ENCODE measurements at places on chromosomes 1 and 21. TPM values are rescaled to one million over a fixed set of nuclear protein-coding genes. Genes with fewer than 3 reads are reported as not detected.

Gene ATP6V1G3
- not detected for total RNA-seq

Gene DYNLT4
- total RNA-seq, result 1.5 TPM

Gene OR6K3
- total RNA-seq, result not detected

Gene TSPAN1
- 0.34 TPM for total RNA-seq

Gene ASCL5
- total RNA-seq, result 0.16 TPM

Gene PTBP2
- 14.3 TPM for total RNA-seq

Gene OR14I1
- total RNA-seq, result not detected

Gene RALGPS2
- 16.5 TPM for total RNA-seq

Gene AMY2A
- total RNA-seq, result not detected

Gene AK5
- 4.4 TPM for total RNA-seq

Gene VPS13D
- total RNA-seq, result 36.0 TPM

Gene FABP3
- not detected for total RNA-seq

Gene B3GALT6
- 13.6 TPM for total RNA-seq

Gene FCN3
- total RNA-seq, result not detected

- peak; percentile 4 for DNase-seq
- H3K4me1 ChIP-seq, result no peaks in the 10 kb centered on the region
- H3K27ac ChIP-seq, result peak overlapping the region; percentile 17
- no peaks in the 10 kb centered on the region for H3K27me3 ChIP-seq
These were observed 115.5 kb upstream of the NCAM2 start for GRCh38 chr21:20882462-20883407.

GRCh38 chr21:15034126-15034853 lies 30.5 kb downstream of the NRIP1 start:
- H3K27ac ChIP-seq, result peak overlapping the region; percentile 60
- H3K4me1 ChIP-seq, result peaks cover 33% of the 10 kb centered on the region
- no peaks in the 10 kb centered on the region for H3K36me3 ChIP-seq
- no peak for DNase-seq
- peak overlapping the region; percentile 64 for H3K4me3 ChIP-seq

- no peaks in the 10 kb centered on the region for H3K27me3 ChIP-seq
- no peak overlapping the region for H3K4me3 ChIP-seq
- H3K4me1 ChIP-seq, result no peaks in the 10 kb centered on the region
- no peaks in the 10 kb centered on the region for H3K36me3 ChIP-seq
These were observed 8.8 kb upstream of the CDCP2 start for GRCh38 chr1:54161495-54162168.

DNA sequence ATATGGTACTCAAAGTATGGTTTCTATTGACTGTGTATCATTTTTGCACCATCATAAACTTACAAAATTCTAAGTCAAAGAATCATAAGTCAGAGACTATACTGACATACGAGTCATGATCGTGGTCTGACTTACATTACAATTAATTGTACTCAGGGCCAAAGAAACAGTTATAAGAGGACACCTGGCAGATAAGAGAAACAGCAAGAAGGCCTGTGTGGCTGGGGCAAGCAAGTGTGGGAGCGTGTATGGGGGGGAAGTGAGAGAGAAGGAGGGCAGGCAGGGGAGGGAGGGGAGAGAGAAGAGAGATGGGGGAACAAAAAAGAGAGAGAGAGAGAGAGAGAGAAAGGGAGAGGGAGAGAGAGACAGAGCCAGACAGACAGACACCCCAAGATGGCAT lies 70.9 kb downstream of the RERE start:
- peaks cover 23% of the 10 kb centered on the region for H3K4me1 ChIP-seq
- no peak overlapping the region for H3K4me3 ChIP-seq
- no peak overlapping the region for H3K27ac ChIP-seq

DNA sequence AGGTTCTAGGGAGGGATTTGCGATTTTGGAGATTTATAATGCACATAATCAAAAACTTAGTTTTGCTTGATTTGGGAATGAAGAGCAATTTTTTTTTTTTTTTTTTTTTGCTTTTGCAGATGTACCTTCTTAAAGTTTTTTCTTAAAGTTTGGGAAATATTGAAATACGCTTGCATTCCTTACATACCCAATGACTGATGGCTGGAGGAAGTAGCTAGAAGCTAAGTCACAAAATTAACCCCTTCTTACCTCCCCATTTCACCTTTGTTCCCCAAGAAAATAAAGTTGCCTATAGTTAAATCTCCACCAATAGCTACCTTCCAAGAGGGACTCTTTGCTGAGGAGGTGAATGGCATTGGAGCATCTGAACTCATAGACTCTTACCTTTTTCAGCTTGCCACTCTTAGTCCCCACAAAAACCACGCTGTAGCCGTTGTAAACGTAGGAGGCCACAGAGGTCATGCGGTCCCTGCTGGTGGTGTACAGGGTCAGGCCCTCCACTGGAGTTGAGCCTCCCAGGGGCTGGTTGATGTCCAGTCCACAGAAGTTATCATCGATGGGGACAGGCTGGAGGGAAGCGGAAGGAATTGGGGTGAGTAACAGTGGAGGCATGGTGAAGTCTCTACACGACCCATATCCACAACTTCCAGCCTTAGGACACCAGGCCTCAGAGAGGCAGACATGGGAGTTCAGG lies 34.1 kb downstream of the PLXNA2 start:
- H3K4me1 ChIP-seq, result no peaks in the 10 kb centered on the region
- DNase-seq, result no peak
- no peak overlapping the region for H3K27ac ChIP-seq

- peaks cover 10% of the 10 kb centered on the region for H3K36me3 ChIP-seq
- DNase-seq, result no peak
- H3K27me3 ChIP-seq, result no peaks in the 10 kb centered on the region
- no peak overlapping the region for H3K4me3 ChIP-seq
These were observed 8.2 kb upstream of the CDK11A start for GRCh38 chr1:1732381-1732780.

DNA sequence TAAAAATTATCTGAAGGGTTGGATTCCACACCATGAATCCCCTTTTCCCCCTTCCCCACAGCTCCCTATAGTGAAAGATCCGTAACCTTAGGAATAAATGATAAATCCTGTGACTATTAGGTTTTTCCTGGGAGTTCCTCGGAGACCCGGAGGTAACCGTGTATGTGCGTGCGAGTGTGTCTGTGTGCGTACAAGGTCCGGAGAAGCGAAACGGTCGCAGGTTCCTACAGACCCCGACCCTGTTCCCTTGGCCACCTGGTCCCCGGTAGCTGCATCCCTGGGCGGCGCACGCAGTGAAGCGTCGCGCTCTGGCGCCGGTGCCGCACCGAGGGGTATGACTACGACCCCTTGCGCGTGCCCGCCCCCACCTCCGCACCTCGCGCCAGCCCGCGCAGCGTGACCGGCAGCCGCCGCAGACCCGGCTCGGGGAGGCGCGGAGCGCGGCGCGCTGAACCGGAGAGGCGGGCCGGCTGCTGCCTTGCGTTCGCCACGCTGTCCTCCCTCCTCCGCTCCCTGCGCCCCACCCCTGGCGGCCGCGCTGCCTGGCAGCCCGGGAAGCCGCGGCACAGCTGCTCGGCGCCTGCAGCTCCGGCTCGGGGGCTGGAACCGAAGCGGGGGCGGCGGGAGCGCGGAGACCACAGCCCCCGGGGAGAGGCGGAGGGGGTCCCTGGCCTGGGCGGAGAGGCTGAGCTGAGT lies at the start of gene AK5:
Gene AK5 (plus strand): TSS at position 529 of the 696 bp plus-strand sequence. CDS start 295 bp downstream, outside the sequence.
- peaks cover 30% of the 10 kb centered on the region for H3K4me1 ChIP-seq
- no peaks in the 10 kb centered on the region for H3K27me3 ChIP-seq
- H3K4me3 ChIP-seq, result peak within 1 kb of the TSS; percentile 85
- peak within 1 kb of the TSS; percentile 74 for H3K27ac ChIP-seq
- H3K36me3 ChIP-seq, result no peaks in the 10 kb centered on the region

DNA sequence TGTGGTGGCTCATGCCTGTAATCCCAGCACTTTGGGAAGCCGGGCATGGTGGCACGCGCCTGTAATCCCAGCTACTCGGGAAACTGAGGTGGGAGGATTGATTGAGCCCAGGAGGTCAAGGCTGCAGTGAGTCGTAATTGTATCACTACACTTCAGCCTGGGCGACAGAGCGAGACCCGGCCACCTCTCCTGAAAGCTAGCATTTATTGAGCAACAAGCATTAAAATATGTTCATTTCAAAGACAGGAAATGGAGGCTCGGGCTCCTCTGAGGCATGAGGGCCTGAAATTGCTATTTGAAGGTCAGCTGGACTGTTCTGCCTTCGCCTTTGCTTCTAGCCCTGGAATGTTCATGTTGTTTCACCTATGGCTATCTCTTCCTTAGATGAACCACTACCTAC lies 34.5 kb downstream of the SPATA21 start:
- no peaks in the 10 kb centered on the region for H3K4me1 ChIP-seq
- no peak overlapping the region for H3K27ac ChIP-seq
- DNase-seq, result no peak
- H3K36me3 ChIP-seq, result no peaks in the 10 kb centered on the region

GRCh38 chr1:28592321-28593071 lies 431 bp downstream of the RAB42 start:
- H3K27ac ChIP-seq, result no peak overlapping the region
- H3K27me3 ChIP-seq, result no peaks in the 10 kb centered on the region
- H3K36me3 ChIP-seq, result no peaks in the 10 kb centered on the region
- peak overlapping the region; percentile 71 for H3K4me3 ChIP-seq

DNA sequence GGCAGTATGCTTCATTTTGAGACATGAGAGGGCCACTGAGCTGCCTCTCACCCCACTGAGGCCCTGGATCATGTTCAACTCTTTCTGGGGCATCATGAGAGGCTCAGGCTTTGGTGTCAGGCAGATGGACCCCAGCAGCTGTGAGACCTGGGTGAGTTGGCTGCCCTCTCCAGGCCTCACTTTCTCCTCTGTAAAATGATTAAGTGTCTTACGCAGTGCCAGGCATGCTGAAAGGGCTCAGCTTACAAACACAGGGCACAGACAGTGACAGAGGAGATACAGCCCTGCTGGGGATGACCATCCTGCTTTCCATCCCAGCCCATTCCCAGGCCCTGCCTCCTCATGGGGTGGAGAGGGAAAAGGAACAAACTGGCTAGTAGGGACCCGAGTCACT lies 387.4 kb downstream of the MATN1 start:
- no peak overlapping the region for H3K4me3 ChIP-seq
- no peak for DNase-seq
- no peaks in the 10 kb centered on the region for H3K36me3 ChIP-seq

- peaks cover 14% of the 10 kb centered on the region for H3K36me3 ChIP-seq
- no peak overlapping the region for H3K4me3 ChIP-seq
- no peaks in the 10 kb centered on the region for H3K27me3 ChIP-seq
These were observed 16.6 kb downstream of the TSNAX start for GRCh38 chr1:231544943-231545592.

DNA sequence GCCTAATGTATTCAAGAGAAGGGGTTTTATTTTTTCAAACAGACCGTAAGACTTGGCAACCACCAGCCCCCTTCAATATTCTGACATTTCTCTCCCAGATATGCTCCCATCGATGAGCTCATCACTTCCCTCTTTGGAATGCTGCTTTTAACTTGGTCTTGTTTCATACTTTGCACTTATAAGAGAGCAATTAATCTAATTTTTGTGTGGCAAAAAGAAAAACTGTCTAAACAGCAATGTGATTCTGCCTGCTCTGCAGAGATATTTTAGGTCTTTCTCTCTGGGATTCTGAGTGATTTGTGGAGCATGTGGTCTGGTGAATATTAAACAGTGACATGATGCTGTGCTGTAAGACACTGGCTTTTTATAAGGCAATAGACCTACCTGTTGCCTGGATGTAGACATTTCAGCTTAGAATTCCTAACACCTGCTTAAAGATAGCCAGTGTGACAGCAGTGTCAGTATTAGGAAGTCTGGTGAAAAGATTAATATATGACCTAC lies 284.8 kb downstream of the BACH1 start:
- no peak overlapping the region for H3K27ac ChIP-seq
- H3K4me3 ChIP-seq, result no peak overlapping the region
- no peaks in the 10 kb centered on the region for H3K4me1 ChIP-seq
- H3K27me3 ChIP-seq, result no peaks in the 10 kb centered on the region

- H3K36me3 ChIP-seq, result no peaks in the 10 kb centered on the region
- H3K27ac ChIP-seq, result no peak overlapping the region
- H3K4me3 ChIP-seq, result no peak overlapping the region
- peaks cover 82% of the 10 kb centered on the region for H3K4me1 ChIP-seq
- no peak for DNase-seq
These were observed 148.5 kb downstream of the DHRS3 start for GRCh38 chr1:12469493-12469892.

- H3K4me3 ChIP-seq, result no peak overlapping the region
- peaks cover 9% of the 10 kb centered on the region for H3K4me1 ChIP-seq
- no peak for DNase-seq
These were observed 3.1 kb downstream of the ARHGEF10L start for GRCh38 chr1:17542645-17543044.

- no peak for DNase-seq
- H3K4me1 ChIP-seq, result peaks cover 9% of the 10 kb centered on the region
- peaks cover 8% of the 10 kb centered on the region for H3K36me3 ChIP-seq
- H3K27ac ChIP-seq, result no peak overlapping the region
These were observed 42.8 kb downstream of the MYSM1 start for GRCh38 chr1:58657082-58657481.

DNA sequence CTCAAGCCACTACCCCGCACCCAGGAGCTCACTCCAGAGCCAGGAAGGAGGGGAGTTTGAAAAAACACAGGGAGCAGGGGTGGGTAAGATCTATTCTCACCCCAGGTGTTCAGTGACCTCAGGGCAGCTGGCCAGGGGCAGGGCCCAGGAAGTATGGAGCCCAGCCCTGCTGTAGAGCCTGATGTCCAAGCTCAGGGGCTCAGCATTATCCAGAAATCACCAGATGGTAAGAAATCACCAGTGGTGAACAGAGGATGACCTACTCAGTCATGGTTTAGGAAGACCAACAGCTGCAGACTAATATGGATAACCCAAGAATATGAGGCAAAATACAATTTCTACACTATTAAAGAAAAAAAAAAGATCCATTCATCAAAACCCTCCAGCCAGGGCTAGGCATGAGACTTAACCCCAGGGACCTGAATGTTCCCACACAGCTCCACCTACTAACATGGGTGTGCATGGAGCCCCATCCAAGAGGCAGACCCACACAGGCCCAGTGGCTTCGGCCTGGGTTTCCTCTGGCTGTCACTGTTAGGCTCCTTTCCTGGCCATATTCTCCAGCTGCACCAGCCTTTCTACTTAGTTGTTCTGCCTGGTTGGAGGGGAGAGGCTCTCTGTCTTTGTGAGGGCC lies 67.6 kb downstream of the KCNN3 start:
- H3K4me3 ChIP-seq, result no peak overlapping the region
- DNase-seq, result no peak
- H3K36me3 ChIP-seq, result no peaks in the 10 kb centered on the region
- H3K27me3 ChIP-seq, result peaks cover 21% of the 10 kb centered on the region

GRCh38 chr1:20432341-20432740 lies 53.7 kb downstream of the CAMK2N1 start:
- no peaks in the 10 kb centered on the region for H3K36me3 ChIP-seq
- no peak for DNase-seq
- H3K4me3 ChIP-seq, result no peak overlapping the region
- H3K27ac ChIP-seq, result no peak overlapping the region

- no peak for DNase-seq
- H3K27me3 ChIP-seq, result no peaks in the 10 kb centered on the region
- no peak overlapping the region for H3K27ac ChIP-seq
- H3K36me3 ChIP-seq, result peaks cover 5% of the 10 kb centered on the region
- peaks cover 11% of the 10 kb centered on the region for H3K4me1 ChIP-seq
- no peak overlapping the region for H3K4me3 ChIP-seq
These were observed 42.5 kb downstream of the PGM1 start for GRCh38 chr1:63635681-63636080.

All from activated T-cell treated with anti-CD3 and anti-CD28 coated beads, Interleukin-2, amount 50 U/mL, for 72 hours (primary cell).